ENCODE measurements at places on chromosomes 12 and 14. TPM values are rescaled to one million over a fixed set of nuclear protein-coding genes. Genes with fewer than 3 reads are reported as not detected.

- no peak overlapping the region for H3K4me3 ChIP-seq
- no peak for DNase-seq
- H3K4me1 ChIP-seq = peaks cover 2% of the 10 kb centered on the region
Measured at GRCh38 chr12:47910486-47910885, 5.7 kb upstream of the VDR start.

- no peak overlapping the region for H3K27ac ChIP-seq
- no peak for DNase-seq
- no peaks in the 10 kb centered on the region for H3K36me3 ChIP-seq
- no peaks in the 10 kb centered on the region for H3K4me1 ChIP-seq
- no peaks in the 10 kb centered on the region for H3K27me3 ChIP-seq
Measured at GRCh38 chr12:121871467-121871866, 12.8 kb upstream of the HPD start.

DNA sequence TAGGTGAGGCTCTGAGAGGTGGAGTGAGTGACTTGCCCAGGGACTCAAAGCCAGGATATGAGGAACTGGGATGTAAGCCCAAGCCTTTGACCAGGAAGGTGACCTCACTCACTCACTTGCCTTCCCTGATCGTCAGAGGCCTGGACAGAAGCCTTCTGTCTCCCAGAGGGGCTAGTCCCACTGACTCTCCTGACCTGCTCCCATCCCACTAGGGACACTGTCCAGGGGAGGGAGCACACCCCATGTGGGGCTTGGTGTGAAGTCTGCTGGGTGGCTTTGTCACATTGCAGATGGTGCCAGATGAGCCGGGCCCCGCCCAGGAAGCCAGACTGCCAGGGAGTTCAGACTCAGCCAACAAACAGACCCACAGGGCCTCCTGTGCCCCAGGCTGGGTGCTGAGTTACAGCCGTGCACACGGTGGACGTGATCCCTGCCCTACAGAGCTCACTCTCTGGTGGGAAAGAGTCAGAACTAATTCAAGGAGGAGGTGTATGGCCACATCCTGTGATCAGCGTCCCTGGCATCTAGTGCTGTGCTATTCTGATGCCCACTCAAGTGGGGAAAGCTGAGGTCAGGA, 28.3 kb downstream of the MMAB start:
- H3K4me3 ChIP-seq = no peak overlapping the region
- H3K27me3 ChIP-seq = no peaks in the 10 kb centered on the region
- DNase-seq = no peak

GRCh38 chr12:15364221-15365160, 42.2 kb downstream of the PTPRO start:
- no peaks in the 10 kb centered on the region for H3K4me1 ChIP-seq
- no peaks in the 10 kb centered on the region for H3K27me3 ChIP-seq
- H3K36me3 ChIP-seq = no peaks in the 10 kb centered on the region
- no peak for DNase-seq
- no peak overlapping the region for H3K27ac ChIP-seq
- no peak overlapping the region for H3K4me3 ChIP-seq

Gene CSRP2
- polyA plus RNA-seq = 0.83 TPM

GRCh38 chr12:100656856-100657255, 83.4 kb downstream of the GAS2L3 start:
- DNase-seq = no peak
- H3K27me3 ChIP-seq = no peaks in the 10 kb centered on the region
- H3K4me3 ChIP-seq = no peak overlapping the region
- H3K27ac ChIP-seq = no peak overlapping the region
- H3K36me3 ChIP-seq = no peaks in the 10 kb centered on the region

- H3K4me3 ChIP-seq = no peak overlapping the region
- DNase-seq = no peak
- no peaks in the 10 kb centered on the region for H3K36me3 ChIP-seq
Measured at GRCh38 chr14:101665478-101666078, 95.9 kb upstream of the PPP2R5C start.

Gene MYBPC1
- polyA plus RNA-seq = not detected

Gene SPX
- polyA plus RNA-seq = 0.63 TPM

GRCh38 chr12:96170328-96170727, 23.8 kb upstream of the ELK3 start:
- H3K36me3 ChIP-seq = no peaks in the 10 kb centered on the region
- DNase-seq = no peak
- H3K27me3 ChIP-seq = no peaks in the 10 kb centered on the region
- no peak overlapping the region for H3K4me3 ChIP-seq

DNA sequence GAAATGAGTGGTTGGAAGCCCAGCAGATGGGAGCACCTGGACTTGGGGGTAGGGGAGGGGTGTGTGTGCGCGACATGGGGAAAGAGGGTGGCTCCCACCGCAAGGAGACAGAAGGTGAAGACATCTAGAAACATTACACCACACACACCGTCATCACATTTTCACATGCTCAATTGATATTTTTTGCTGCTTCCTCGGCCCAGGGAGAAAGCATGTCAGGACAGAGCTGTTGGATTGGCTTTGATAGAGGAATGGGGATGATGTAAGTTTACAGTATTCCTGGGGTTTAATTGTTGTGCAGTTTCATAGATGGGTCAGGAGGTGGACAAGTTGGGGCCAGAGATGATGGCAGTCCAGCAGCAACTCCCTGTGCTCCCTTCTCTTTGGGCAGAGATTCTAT, 9.2 kb downstream of the GABARAPL1 start:
- H3K4me1 ChIP-seq = no peaks in the 10 kb centered on the region
- H3K27me3 ChIP-seq = no peaks in the 10 kb centered on the region
- no peak overlapping the region for H3K4me3 ChIP-seq
- H3K27ac ChIP-seq = no peak overlapping the region
- H3K36me3 ChIP-seq = peaks cover 9% of the 10 kb centered on the region

DNA sequence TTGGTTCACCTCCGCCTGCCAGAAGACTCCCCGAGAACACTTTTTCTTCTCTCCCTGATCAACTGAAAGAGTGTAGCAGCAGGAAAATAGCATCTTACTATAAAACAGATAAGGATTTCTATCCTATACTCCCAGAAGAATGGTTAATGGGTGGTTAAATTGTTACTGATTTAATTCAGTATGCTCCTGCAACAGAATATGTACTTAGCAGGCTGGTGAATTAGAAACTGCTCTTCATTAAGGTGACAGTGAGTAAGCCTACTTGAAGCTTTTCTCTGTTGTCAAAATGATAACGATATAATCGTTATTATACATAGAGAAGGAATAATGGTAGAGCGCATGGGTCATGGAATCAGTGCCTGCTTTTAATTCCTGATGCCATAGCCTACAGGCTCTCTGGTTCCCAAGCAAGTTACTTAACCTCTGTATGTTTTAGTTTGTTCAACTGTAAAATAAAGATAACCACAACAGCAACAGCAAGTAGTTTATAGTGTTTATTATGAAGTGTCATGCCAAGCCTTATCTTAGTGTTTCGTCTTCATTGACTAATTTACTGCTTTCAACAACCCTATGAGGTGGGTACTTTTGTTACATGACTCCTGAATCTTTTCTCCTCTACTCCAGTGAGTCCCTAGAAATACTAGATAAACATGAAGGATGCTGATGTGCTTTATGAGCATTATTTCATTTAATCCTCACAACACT, 392.6 kb downstream of the CCDC91 start:
- no peaks in the 10 kb centered on the region for H3K36me3 ChIP-seq
- DNase-seq = no peak
- H3K27ac ChIP-seq = no peak overlapping the region
- no peak overlapping the region for H3K4me3 ChIP-seq

DNA sequence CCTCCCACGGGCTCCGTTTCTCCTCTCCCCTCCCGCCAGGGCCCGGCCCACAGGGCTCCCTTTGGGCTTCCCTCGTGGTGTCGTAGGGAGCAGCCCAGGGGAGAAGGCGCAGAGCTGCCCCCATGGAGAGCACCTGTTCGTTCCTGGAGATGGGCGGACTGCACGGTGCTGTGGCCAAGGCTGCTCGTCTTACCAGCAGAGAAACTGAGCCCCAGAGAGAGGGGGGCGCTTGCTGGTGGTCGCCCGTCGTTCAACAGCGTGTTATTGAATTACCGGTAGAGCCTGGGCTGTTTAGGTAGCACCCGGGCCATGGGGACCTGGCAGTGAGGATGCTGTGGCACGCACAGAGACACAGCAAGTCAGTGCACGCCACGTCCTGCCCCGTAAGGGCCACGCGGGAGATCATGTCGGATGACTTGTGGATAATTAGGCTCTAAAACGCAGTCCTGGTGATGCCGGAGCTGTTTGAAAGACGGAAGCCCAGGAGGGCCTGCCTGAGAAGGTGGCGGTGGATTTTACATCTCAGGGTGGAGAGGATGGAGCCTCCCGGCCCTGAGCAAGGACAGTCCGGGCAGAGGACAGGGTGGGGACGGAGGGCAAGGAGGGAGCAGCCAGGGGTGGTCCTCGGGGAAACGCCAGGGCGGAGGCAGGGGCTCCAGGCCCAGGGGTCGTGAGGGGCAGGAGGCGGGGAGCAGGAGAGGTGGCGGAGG, 134.4 kb downstream of the ADGRD1 start:
- no peaks in the 10 kb centered on the region for H3K4me1 ChIP-seq
- H3K4me3 ChIP-seq = no peak overlapping the region
- DNase-seq = no peak
- H3K36me3 ChIP-seq = no peaks in the 10 kb centered on the region
- no peaks in the 10 kb centered on the region for H3K27me3 ChIP-seq
- no peak overlapping the region for H3K27ac ChIP-seq

- H3K36me3 ChIP-seq = peaks cover 4% of the 10 kb centered on the region
- no peak for DNase-seq
- peaks cover 53% of the 10 kb centered on the region for H3K4me1 ChIP-seq
- H3K4me3 ChIP-seq = no peak overlapping the region
Measured at GRCh38 chr14:31204593-31205534, 2.7 kb downstream of the HECTD1 start.

Gene ADAMTS20
- not detected for polyA plus RNA-seq

DNA sequence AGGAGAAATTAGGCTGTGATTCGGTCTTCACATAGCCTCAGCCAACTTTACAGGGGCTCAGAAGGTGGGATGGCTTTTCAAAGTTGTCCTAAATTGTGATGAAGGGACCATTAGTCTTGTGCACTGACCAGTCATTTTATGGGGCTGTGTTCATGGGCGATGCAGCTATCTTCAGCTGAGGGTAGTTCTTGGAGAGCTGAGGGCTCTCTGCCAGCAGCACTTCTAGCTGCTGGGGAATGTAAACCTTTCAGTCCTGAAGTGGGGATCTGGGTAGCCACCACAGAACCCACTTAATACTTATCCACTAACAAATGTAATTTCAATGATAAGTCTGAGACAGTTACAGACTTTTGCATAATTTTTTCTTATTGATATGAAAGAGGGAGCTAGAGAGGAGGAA, 270.6 kb downstream of the AEBP2 start:
- H3K27me3 ChIP-seq = no peaks in the 10 kb centered on the region
- no peak overlapping the region for H3K4me3 ChIP-seq
- H3K36me3 ChIP-seq = no peaks in the 10 kb centered on the region
- H3K27ac ChIP-seq = no peak overlapping the region
- DNase-seq = no peak
- H3K4me1 ChIP-seq = no peaks in the 10 kb centered on the region

DNA sequence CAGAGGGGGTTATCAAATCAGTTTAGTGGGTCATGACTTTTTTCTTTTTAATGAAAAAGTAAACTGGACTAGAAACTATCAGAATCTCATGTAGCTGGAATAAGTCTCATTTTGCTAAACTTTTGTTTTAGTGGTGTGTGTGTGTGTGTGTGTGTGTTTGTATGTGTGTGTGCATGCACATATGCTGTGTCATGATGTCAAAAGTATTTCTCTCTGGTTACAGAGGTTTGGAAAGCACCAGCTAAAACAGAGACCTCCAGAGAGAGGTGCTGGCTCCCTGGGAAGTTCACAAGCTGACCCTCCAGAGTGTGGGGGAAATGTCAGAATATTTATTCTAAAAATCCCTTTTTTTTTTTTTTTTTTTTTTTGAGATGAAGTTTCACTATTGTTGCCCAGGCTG, 114.7 kb downstream of the LGMN start:
- no peak for DNase-seq
- no peaks in the 10 kb centered on the region for H3K27me3 ChIP-seq

Gene P2RX4
- 35.4 TPM for polyA plus RNA-seq

Gene MYF6
- polyA plus RNA-seq = not detected

Gene MRPL42
- polyA plus RNA-seq = 92.8 TPM

Gene PIK3C2G
- polyA plus RNA-seq = not detected

Gene WDHD1
- polyA plus RNA-seq = 3.3 TPM

GRCh38 chr12:66352899-66353298, 50.6 kb downstream of the HELB start:
- H3K4me1 ChIP-seq = no peaks in the 10 kb centered on the region
- H3K27me3 ChIP-seq = no peaks in the 10 kb centered on the region
- H3K36me3 ChIP-seq = peaks cover 4% of the 10 kb centered on the region
- no peak for DNase-seq
- no peak overlapping the region for H3K27ac ChIP-seq

Gene CAPZA3
- not detected for polyA plus RNA-seq

DNA sequence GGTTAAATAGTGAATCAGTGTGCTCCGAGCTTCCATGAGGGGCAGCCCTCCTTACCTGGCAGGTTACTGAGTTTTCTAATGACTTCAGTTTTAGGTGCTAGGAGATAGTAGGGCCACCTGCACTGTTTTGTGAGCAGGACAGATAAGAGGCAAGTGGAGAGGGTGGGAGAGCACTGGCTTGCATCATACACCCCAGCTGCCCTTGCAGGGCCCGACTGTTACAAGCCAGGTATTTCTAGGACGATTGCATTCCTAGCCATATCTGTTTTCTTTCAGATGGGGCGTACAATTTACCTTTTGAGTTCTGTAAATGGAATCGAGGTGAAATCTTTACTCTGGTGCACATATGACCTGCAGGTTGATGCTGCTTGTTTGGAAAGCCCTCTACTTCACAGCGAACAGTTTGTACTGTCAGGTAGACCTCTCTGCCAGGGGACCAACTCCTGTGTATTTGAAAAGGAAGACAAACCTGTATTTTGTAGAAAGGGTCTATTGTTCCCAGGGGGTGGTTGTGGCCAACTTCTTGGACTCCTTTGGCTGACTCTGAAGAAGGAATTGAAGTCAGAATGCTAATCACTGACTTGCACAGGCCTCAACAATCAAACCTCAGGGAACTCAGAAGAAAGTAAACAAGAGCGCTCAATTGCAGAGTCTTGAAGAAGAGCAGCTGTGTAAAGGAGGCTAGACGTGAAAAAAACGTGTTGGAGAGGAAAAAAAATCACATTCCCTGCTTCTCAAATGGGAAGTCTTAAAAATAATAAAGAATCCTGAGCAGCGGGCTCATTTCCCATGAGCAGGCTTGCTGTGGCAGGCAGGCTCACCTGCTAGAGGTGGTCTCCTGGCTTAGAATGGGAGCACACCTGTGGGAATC, 57.3 kb downstream of the ETV6 start:
- DNase-seq = no peak
- H3K27me3 ChIP-seq = no peaks in the 10 kb centered on the region
- H3K27ac ChIP-seq = no peak overlapping the region

GRCh38 chr14:49617852-49618519, 2.4 kb downstream of the RPL36AL start:
- no peak overlapping the region for H3K4me3 ChIP-seq
- DNase-seq = no peak
- H3K27me3 ChIP-seq = no peaks in the 10 kb centered on the region
- H3K36me3 ChIP-seq = peaks cover 13% of the 10 kb centered on the region

GRCh38 chr14:104109731-104110361, 24.3 kb downstream of the ASPG start:
- no peaks in the 10 kb centered on the region for H3K4me1 ChIP-seq
- H3K27ac ChIP-seq = no peak overlapping the region
- H3K36me3 ChIP-seq = no peaks in the 10 kb centered on the region
- no peak overlapping the region for H3K4me3 ChIP-seq
- no peak for DNase-seq
- H3K27me3 ChIP-seq = no peaks in the 10 kb centered on the region
